ENCODE measurements at places on chromosomes 16 and 17. TPM values are rescaled to one million over a fixed set of nuclear protein-coding genes. Genes with fewer than 3 reads are reported as not detected.
A peak's percentile ranks its signal among the peaks of the same experiment; 100 is the strongest.

DNA sequence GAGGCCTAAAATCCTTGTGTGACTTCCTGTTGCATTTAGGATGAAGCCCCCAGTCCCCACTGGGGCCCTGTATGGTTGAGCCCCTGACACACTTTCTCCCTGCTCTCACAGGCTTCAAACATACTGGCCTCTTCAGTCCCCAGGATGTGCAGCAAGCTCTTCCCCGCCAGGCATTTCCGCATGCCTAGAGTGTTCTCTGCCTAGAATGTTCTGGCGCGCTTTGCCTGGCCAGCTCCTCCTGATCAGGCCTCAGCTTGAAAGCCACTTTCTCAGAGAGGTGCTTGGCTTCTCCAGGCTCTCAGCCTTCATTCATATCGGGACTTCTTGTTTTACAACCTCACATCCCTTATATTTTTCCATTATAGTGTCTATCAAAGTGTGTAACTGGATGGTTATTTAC lies 123.7 kb downstream of the SPACA3 start:
- H3K27ac ChIP-seq = no peak overlapping the region
- no peak for DNase-seq
- no peaks in the 10 kb centered on the region for H3K27me3 ChIP-seq
- H3K4me3 ChIP-seq = no peak overlapping the region

- H3K27me3 ChIP-seq = no peaks in the 10 kb centered on the region
- no peak overlapping the region for H3K27ac ChIP-seq
- no peaks in the 10 kb centered on the region for H3K4me1 ChIP-seq
- no peaks in the 10 kb centered on the region for H3K36me3 ChIP-seq
- DNase-seq = peak; percentile 56
These were observed 36.6 kb upstream of the MED9 start for GRCh38 chr17:17440010-17440843.

TMED6 gene
- 0.48 TPM for polyA plus RNA-seq

- H3K4me3 ChIP-seq = no peak overlapping the region
- peaks cover 20% of the 10 kb centered on the region for H3K4me1 ChIP-seq
- no peak overlapping the region for H3K27ac ChIP-seq
These were observed 121.6 kb downstream of the ANKRD11 start for GRCh38 chr16:89368604-89369249.

- H3K27me3 ChIP-seq = no peaks in the 10 kb centered on the region
- no peak overlapping the region for H3K4me3 ChIP-seq
- DNase-seq = no peak
These were observed 263.4 kb downstream of the BCAS3 start for GRCh38 chr17:60941028-60941427.

DNA sequence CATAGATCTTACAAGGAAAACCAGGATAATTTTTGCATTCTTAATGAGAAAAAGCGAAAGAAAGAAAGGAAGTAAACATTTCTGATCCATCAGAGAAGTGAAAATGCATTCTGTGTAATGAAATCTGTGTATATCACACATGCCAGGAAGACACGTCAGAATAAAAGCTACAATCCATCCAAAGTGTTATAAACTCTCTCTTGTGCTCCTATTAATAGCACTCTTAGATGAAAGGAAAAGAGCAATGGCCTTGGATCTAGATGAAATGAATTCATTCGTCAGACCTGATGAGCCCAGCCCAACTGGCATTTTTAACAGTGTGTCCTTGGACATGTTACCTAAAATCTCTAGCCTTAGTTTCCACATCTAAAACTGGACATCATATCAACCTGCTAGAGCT lies 885.5 kb downstream of the CDH11 start:
- no peak for DNase-seq
- H3K4me1 ChIP-seq = no peaks in the 10 kb centered on the region
- H3K4me3 ChIP-seq = no peak overlapping the region
- no peaks in the 10 kb centered on the region for H3K27me3 ChIP-seq
- H3K36me3 ChIP-seq = no peaks in the 10 kb centered on the region
- no peak overlapping the region for H3K27ac ChIP-seq

DNA sequence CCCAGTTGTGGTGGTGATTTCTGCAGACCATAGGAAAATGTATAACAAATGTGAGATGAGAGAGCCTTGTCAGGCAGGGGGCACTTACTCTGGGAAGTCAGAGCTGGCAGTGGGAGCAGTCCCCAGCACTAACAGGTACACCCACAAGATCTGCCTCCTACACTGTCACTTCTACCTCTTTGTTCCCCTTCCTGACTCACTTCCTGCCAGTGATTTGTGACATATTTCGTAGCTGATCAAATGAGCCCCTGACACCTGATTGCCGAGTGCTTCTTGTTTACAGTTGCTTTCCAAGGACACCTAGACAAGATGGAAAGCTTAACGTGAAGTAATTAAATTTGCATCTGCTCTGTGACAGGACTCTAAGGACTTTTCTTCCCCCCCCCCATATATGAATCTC lies 40.5 kb downstream of the FTO start:
- H3K27ac ChIP-seq = no peak overlapping the region
- H3K27me3 ChIP-seq = no peaks in the 10 kb centered on the region
- no peaks in the 10 kb centered on the region for H3K36me3 ChIP-seq
- no peak for DNase-seq

DNA sequence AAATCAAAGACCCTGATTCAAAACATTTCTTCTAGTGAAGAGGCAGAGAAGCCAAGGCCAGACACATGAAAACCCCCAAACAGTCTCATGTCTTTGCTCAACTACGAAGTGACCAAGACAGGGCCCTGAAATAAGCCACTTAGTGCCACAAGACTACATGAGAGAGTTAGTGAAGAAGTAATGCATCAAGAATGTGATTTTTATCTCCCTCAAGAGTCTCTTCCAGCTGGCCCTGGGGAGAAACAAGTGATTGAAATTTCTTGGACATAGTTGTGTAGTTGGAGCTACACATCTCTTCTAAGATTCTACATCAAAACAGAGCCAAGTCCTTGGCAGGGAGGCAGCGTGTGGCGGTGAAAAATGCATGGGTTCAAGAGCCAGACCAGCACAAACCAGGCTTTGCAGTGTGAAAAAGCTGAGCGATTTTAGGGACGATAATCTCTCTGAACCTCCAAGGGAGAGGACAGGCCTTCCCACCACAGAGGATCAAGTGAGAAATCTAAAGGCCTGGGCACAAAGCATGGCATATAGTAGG lies 30.6 kb downstream of the LYRM1 start:
- no peaks in the 10 kb centered on the region for H3K27me3 ChIP-seq
- H3K4me3 ChIP-seq = no peak overlapping the region
- no peak for DNase-seq
- no peaks in the 10 kb centered on the region for H3K36me3 ChIP-seq
- H3K27ac ChIP-seq = no peak overlapping the region

- no peak overlapping the region for H3K27ac ChIP-seq
- H3K4me1 ChIP-seq = no peaks in the 10 kb centered on the region
- no peaks in the 10 kb centered on the region for H3K36me3 ChIP-seq
- no peak overlapping the region for H3K4me3 ChIP-seq
- H3K27me3 ChIP-seq = no peaks in the 10 kb centered on the region
These were observed 1436.1 kb upstream of the GOT2 start for GRCh38 chr16:60170196-60170595.

DNA sequence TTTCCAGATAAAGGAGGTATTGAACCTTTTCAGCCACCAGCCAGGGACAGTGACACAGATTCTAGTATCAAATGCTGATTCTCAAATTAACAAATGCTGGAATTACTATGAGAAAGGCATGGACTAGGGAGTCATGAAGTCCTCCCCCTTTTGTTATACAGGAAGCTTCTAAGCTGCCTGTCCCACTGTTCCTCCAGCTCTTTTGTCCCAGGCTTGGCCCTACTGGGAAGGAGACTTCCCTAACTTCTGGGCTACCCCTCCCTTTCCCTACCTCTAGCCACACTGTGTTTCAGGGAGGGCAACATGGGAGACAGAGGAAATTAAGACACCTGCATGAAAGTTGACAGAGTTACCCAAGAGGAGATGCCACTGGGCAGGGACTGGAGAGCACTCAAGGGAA lies 192.5 kb downstream of the CDH13 start:
- no peaks in the 10 kb centered on the region for H3K27me3 ChIP-seq
- DNase-seq = no peak
- H3K27ac ChIP-seq = no peak overlapping the region

DNA sequence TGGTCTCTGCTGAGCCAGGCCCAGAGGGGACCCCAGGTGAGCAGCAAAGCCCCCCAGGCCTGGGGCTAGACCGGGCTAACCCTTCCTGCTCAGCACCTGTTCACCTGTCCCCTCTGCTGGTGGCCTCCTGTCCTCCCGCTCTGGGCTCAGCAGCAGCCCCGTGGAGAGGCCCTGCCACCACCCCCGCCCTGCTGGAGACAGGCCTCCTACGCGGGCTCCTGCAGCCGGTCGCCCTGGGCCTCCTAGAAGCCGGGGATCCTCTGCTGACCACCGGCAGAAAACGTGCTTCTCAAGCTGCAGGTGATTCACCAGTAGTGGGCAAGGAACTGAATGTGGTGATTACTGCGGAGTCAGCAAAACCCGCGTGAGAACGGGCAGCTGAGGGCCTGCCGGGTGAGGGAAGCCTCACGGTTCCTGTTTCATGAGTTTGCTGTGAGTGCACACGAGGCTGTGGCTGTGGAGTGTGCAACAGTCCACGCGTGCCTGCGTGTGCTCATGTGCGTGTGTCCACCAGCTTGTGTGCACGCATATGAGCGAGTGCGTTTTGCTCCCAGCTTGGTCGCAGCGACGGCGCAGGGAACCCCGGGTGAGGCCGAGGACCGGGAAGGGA lies 792 bp downstream of the SECTM1 start:
- peak overlapping the region; percentile 70 for H3K4me3 ChIP-seq
- H3K36me3 ChIP-seq = peaks cover 11% of the 10 kb centered on the region

VPS35L gene
- polyA plus RNA-seq = 48.8 TPM

DNA sequence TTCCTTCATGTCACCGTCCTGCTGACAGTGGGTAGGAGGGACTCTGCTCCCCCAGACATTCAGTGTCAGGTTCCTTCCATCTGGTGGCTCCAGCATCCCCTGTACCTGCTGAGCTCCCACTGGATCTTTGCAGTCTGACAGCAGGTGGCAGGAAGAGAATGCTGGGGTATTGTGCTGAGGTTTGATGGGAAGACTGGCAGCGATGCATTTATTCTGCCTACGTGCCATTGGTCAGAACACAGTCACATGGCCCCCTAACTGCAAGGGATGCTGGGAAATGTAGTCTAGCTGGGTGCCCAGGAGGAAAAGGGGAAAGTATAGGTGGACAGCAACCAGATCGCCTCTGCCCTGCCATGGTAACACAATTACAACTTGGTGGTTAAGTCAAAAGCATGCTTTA lies 44.4 kb downstream of the IRX3 start:
- no peaks in the 10 kb centered on the region for H3K36me3 ChIP-seq
- no peaks in the 10 kb centered on the region for H3K27me3 ChIP-seq
- H3K4me1 ChIP-seq = no peaks in the 10 kb centered on the region
- no peak for DNase-seq
- H3K27ac ChIP-seq = no peak overlapping the region
- H3K4me3 ChIP-seq = no peak overlapping the region

EVI2B gene
- 166 TPM for polyA plus RNA-seq

- H3K27me3 ChIP-seq = no peaks in the 10 kb centered on the region
- no peak overlapping the region for H3K27ac ChIP-seq
- no peaks in the 10 kb centered on the region for H3K36me3 ChIP-seq
- no peak for DNase-seq
- no peak overlapping the region for H3K4me3 ChIP-seq
These were observed 86.8 kb downstream of the CCT6B start for GRCh38 chr17:34874478-34874877.

DNA sequence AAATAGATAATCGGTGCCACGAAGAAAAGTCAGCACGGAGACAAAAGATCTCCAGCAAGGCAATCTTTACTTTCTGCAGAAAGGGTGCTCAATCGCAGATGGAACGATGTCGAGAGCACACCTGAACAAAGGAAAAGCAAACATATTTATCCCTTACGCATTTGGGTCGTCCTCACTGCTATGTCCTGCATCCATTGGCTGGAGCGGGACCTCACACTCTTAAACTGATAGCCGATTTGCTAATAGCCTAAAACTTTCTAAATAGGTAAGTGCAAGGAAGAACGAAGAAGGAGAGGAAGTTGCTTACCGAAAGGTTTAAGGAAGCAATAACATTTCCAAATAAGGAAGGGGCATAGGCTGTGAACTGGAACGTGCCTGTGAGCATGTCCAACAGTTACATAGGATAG lies 1.2 kb upstream of the AKAP10 start:
- H3K27me3 ChIP-seq = no peaks in the 10 kb centered on the region
- peak overlapping the region; percentile 95 for H3K27ac ChIP-seq
- H3K4me3 ChIP-seq = peak overlapping the region; percentile 94
- H3K4me1 ChIP-seq = peaks cover 51% of the 10 kb centered on the region

DNA sequence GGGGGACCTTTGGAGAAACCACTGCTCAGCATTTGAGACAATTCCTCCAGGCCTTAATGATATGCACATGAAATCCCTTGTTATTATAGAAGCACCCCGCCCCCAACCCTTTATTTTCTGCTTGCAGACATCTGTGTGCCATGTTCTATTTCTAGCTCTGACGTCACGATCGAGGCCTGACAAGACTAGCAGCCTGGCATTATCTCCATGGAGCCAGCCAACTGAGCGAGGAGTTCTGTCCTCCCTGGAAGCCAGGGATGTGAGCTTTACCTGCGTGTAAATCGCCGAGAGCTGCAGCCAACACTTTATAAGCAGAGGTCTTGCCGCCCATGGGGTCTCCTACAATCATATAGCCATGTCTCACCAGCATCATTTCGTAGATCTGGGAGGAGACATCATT lies 116.9 kb downstream of the DNAH3 start:
- no peak for DNase-seq

- no peaks in the 10 kb centered on the region for H3K36me3 ChIP-seq
- no peak overlapping the region for H3K27ac ChIP-seq
- H3K4me1 ChIP-seq = no peaks in the 10 kb centered on the region
- no peak for DNase-seq
These were observed 56.2 kb upstream of the RPL38 start for GRCh38 chr17:74147056-74147835.

- no peak for DNase-seq
- no peak overlapping the region for H3K4me3 ChIP-seq
- H3K27ac ChIP-seq = no peak overlapping the region
- peaks cover 23% of the 10 kb centered on the region for H3K4me1 ChIP-seq
- no peaks in the 10 kb centered on the region for H3K36me3 ChIP-seq
These were observed 1.3 kb downstream of the NQO1 start for GRCh38 chr16:69724981-69725479.

DNA sequence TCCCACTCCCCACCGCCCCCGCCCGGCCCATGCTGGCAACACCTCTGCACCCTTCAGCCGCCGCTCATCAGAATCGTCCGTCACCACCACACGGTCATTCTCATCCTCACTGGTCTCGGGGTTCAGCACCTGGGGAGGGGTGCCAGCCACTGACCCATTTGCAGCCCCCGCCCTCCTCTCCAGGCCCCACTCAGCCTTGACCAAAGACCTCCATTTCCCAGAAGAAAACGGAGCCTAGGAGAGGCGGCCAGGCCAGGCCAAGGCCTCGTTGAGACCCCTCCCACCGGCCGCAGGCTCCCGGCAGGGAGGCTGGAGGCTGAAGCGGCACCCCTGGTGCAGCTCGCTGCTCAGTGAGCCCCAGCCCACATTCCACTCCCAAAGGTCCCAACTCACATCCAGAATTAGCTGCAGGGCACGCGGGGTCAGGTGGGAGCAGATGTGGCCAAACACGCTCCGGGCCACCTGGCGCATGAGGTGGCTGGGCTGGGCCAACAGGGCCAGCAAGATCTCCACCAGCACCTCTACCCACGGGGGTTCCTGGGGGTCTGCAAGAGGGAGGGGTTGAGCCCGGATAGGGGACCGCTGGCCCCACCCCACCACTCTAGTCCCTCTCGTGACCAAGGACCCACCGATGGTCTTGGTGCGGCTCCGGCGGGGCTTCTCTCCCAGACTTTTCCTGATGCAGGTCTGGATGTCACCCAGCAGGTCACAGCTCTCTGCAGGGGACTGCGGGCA lies 9.8 kb downstream of the MYBBP1A start:
- H3K4me3 ChIP-seq = no peak overlapping the region
- H3K4me1 ChIP-seq = no peaks in the 10 kb centered on the region
- H3K27ac ChIP-seq = no peak overlapping the region
- no peak for DNase-seq
- H3K36me3 ChIP-seq = peaks cover 90% of the 10 kb centered on the region
